CD8-positive, alpha-beta T cell (primary cell): ENCODE measurements at places on chromosomes 5 and 9. TPM values are rescaled to one million over a fixed set of nuclear protein-coding genes. Genes with fewer than 3 reads are reported as not detected.

Gene CCDC152
- total RNA-seq = 2.9 TPM

Gene AMBP
- total RNA-seq = not detected

Gene DMGDH
- not detected for total RNA-seq

Gene TMEM174
- total RNA-seq = not detected

Gene HTR4
- not detected for total RNA-seq

Gene SNCB
- not detected for total RNA-seq

Gene ZDHHC21
- total RNA-seq = 3.2 TPM

Gene GRIN1
- not detected for total RNA-seq

Gene YTHDC2
- 35.4 TPM for total RNA-seq

Gene SAXO1
- total RNA-seq = 0.03 TPM

Gene FBP2
- not detected for total RNA-seq

Gene DOLPP1
- 4.6 TPM for total RNA-seq

Gene TMEM215
- not detected for total RNA-seq

Gene CBY3
- total RNA-seq = 0.44 TPM

Gene PCDHB15
- total RNA-seq = not detected

Gene SPOCK1
- not detected for total RNA-seq

Gene TEX48
- total RNA-seq = not detected

Gene CDK7
- 29.4 TPM for total RNA-seq

Gene CCNJL
- total RNA-seq = not detected

Gene SEC24A
- 14.5 TPM for total RNA-seq

Gene GPR21
- total RNA-seq = 1.2 TPM
